Motor neuron (in vitro differentiated cells): ENCODE measurements at places on chromosomes 13 and 19. TPM values are rescaled to one million over a fixed set of nuclear protein-coding genes. Genes with fewer than 3 reads are reported as not detected.

- no peak for ATAC-seq
These were observed 102.6 kb downstream of the DOCK9 start for GRCh38 chr13:98875146-98875729.

DNA sequence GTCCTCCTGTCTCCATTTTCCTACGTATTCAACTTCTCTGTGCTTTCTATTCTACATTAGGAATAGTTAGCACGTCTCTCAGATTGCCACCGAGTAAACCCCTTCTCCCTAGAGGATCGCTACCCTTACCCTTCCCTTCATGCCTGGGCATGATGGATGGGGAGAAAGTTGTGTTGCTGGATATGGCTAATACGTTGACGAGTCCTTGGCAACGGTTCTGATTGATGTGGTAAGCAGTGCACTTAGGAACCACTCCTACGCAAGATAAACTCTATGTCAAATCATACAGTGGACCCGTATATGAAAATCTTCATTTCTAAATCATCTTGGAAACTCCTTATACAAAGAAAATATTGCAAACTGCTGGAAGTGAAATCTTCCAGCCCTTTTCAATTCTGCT lies 224.5 kb downstream of the EFNB2 start:
- ATAC-seq, result no peak

- ATAC-seq, result no peak
These were observed 12.1 kb upstream of the MYCBP2 start for GRCh38 chr13:77338961-77339401.

GRCh38 chr19:16871871-16872270 lies 16.9 kb upstream of the F2RL3 start:
- no peak for ATAC-seq

GRCh38 chr19:16463991-16464575 lies 7.7 kb downstream of the EPS15L1 start:
- no peak for ATAC-seq

GRCh38 chr13:20412691-20413355 lies 112.8 kb downstream of the CRYL1 start:
- peak; percentile 77 for ATAC-seq

GRCh38 chr13:113001241-113002140 lies 32.5 kb downstream of the MCF2L start:
- ATAC-seq, result peak; percentile 40

The FRY gene
- total RNA-seq, result 39.5 and 42.3 TPM in 2 replicates

The B3GNT8 gene
- total RNA-seq, result 1.7 and 1.9 TPM in 2 replicates

The ZNF135 gene
- 0.09 and 1.5 TPM in 2 replicates for total RNA-seq
